ENCODE measurements at places on chromosomes 2 and 18. TPM values are rescaled to one million over a fixed set of nuclear protein-coding genes. Genes with fewer than 3 reads are reported as not detected.
A peak's percentile ranks its signal among the peaks of the same experiment; 100 is the strongest.

DNA sequence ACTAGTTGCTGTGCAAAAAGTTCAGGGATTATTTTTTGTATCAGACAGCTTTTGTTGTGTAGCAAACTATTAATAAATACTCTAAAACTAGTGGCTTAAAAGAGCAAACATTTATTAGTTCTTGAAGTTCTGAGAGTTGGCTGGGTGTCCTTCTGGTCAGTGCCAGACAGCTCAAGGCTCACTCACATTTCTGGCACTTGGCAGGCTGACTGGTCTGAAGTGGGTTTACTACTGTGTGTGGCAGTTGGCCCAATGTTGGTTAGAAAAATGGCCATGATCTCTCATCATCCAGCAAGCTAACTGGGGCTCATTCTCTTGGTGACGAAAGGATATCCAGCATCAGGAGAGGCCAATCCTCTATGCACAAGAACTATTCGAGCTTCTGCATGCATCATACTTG, 71.4 kb upstream of the ZNF385B start:
- no peaks in the 10 kb centered on the region for H3K27me3 ChIP-seq
- no peak overlapping the region for H3K27ac ChIP-seq
- H3K4me3 ChIP-seq: no peak overlapping the region
- no peak for DNase-seq
- H3K4me1 ChIP-seq: no peaks in the 10 kb centered on the region
- H3K36me3 ChIP-seq: no peaks in the 10 kb centered on the region

DNA sequence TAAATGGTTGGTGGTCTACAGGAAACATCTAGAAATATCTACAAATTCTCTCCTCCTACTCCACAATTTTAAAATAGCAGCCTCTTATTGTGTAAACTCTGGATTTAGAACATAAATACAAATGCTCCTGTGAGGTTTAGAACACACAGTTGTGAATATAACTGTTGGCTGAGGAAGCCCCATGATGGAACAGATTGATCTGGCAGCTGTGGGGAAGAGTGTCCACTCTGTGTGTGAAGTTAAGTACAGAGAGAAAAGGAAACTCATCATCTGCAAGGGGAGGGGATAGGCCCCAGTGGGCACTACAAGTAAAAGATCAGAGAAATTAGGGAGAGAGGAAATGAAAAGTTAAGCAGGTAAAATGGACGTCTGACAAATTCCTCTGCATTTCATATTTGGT, 422.7 kb upstream of the FSHR start:
- H3K4me1 ChIP-seq: no peaks in the 10 kb centered on the region
- H3K27ac ChIP-seq: no peak overlapping the region
- H3K36me3 ChIP-seq: no peaks in the 10 kb centered on the region
- H3K27me3 ChIP-seq: no peaks in the 10 kb centered on the region
- DNase-seq: no peak

GRCh38 chr2:215314896-215315295, 3.0 kb downstream of the ATIC start:
- peaks cover 34% of the 10 kb centered on the region for H3K36me3 ChIP-seq
- H3K4me1 ChIP-seq: peaks cover 24% of the 10 kb centered on the region
- H3K27me3 ChIP-seq: no peaks in the 10 kb centered on the region
- no peak overlapping the region for H3K27ac ChIP-seq

- H3K4me3 ChIP-seq: no peak overlapping the region
- DNase-seq: no peak
- no peaks in the 10 kb centered on the region for H3K4me1 ChIP-seq
- no peaks in the 10 kb centered on the region for H3K27me3 ChIP-seq
Measured at GRCh38 chr18:33583901-33584300, 5.9 kb downstream of the ASXL3 start.

GRCh38 chr2:176534798-176535466, 265.7 kb downstream of the MTX2 start:
- H3K36me3 ChIP-seq: no peaks in the 10 kb centered on the region
- no peak overlapping the region for H3K27ac ChIP-seq
- no peaks in the 10 kb centered on the region for H3K4me1 ChIP-seq

- no peak for DNase-seq
- H3K27me3 ChIP-seq: peaks cover 69% of the 10 kb centered on the region
- no peak overlapping the region for H3K4me3 ChIP-seq
- H3K36me3 ChIP-seq: no peaks in the 10 kb centered on the region
- H3K27ac ChIP-seq: no peak overlapping the region
Measured at GRCh38 chr2:99806758-99807157, 316.9 kb upstream of the REV1 start.

GRCh38 chr18:31192086-31192776, 29.6 kb upstream of the DSC1 start:
- no peak overlapping the region for H3K27ac ChIP-seq
- H3K4me3 ChIP-seq: no peak overlapping the region
- H3K36me3 ChIP-seq: no peaks in the 10 kb centered on the region
- DNase-seq: no peak
- H3K4me1 ChIP-seq: peaks cover 2% of the 10 kb centered on the region
- no peaks in the 10 kb centered on the region for H3K27me3 ChIP-seq

DNA sequence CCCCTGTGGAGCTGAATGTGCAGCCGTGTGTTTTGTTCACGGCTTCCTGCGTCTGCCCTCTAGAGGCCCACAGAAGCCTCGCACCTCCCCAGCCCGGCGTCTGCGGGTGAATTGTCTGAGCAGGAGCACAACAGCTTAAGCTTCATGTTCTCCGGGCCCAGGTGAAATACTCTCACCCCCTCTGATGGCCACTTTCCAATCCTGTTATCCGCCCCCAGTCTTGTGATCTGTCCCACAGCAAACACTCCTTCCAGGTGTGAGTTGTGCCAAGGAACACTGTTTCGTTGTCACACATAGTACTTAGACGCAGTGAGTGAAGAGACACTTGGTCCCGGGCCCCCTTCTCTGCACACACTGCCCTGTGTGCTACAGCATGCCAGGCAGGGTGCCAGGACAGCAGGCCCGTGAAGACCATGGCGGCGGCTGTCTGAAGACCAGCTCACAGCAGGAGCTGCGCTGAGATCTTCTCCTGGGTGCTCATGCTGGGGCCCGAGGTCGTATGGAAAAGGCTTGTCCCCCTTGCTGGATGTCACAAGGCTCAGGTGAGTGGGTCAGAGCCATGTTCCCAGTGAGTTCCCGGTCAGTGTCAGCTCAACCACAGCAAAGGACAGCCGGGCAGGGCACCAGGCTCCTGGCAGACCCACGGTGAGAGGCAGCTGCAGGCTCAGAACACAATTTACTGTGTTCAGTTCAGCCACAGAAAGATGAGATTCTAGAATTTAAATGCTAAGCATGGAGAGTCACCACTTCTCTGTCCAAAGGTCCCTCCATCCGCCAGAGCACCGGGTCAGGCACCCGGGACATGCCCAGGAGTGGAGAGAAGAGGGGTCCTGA, 6.8 kb upstream of the PXDN start:
- no peak overlapping the region for H3K4me3 ChIP-seq
- H3K36me3 ChIP-seq: no peaks in the 10 kb centered on the region
- no peak overlapping the region for H3K27ac ChIP-seq
- DNase-seq: peak; percentile 42
- 0 out of 2 replicates have a peak, but pooled peaks cover 5% of the 10 kb centered on the region for H3K27me3 ChIP-seq
- no peaks in the 10 kb centered on the region for H3K4me1 ChIP-seq

DNA sequence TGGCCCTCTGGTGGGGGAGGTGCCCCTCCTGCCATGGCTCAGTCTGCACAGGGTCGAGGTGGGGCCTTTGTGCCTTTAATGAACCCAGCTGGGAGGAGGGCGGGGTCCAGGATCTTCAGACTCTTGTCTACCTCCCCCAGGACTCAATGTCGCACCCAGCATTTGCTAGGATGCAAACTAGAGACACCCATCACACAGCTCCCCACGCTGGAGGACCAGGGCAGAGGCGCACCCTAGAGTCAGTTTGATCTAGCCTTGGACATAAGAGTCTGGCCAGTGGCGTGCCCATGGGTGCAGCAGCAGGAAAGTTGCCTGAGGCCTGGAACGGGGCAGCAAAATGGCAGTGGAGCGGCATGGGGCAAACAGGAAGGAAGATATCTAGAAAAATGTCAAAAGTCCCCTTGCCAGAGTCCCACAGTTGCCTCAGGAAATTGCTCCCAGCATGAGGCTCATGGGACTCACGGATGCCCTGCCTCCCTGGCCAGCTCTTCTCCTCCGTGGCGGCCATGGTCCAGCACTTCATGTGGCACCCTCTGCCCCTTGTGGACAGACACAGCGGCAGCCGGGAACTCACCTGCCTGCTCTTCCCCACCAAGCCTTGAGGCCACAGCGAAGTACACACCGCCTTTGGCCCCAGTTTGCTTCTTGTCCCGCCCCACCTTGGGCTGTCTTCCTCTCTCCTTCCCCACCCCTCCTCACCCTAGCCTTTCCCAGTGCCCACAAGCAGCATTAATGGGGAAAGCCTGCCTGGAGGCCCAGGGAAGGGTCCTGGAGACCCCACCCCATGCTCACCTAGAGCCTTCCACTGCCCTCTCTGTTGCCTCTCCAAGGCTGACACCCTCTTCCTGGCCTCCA, 17.7 kb downstream of the SH2D6 start:
- no peaks in the 10 kb centered on the region for H3K27me3 ChIP-seq
- H3K27ac ChIP-seq: peak overlapping the region; percentile 24
- DNase-seq: no peak
- no peak overlapping the region for H3K4me3 ChIP-seq
- no peaks in the 10 kb centered on the region for H3K36me3 ChIP-seq

GRCh38 chr2:39379643-39380524, 57.2 kb downstream of the MAP4K3 start:
- no peaks in the 10 kb centered on the region for H3K4me1 ChIP-seq
- H3K27ac ChIP-seq: no peak overlapping the region
- H3K27me3 ChIP-seq: no peaks in the 10 kb centered on the region
- no peaks in the 10 kb centered on the region for H3K36me3 ChIP-seq
- DNase-seq: peak; percentile 12

GRCh38 chr2:107712857-107713256, 113.8 kb upstream of the RGPD4 start:
- no peak for DNase-seq
- H3K4me1 ChIP-seq: no peaks in the 10 kb centered on the region
- H3K27ac ChIP-seq: no peak overlapping the region
- H3K4me3 ChIP-seq: no peak overlapping the region
- H3K27me3 ChIP-seq: no peaks in the 10 kb centered on the region

SLC19A3 gene
- not detected for total RNA-seq

LRRC30 gene
- not detected for total RNA-seq

SMYD1 gene
- not detected for total RNA-seq

PREPL gene
- total RNA-seq: 31.1 TPM

Measured in HCT116 (cell line).